Activated CD4-positive, alpha-beta T cell treated with anti-CD3 and anti-CD28 coated beads, Interleukin-2, amount 50 U/mL, for 16 hours (primary cell): ENCODE measurements at places on chromosomes 13 and 19.

- no peak for DNase-seq
These were observed 63.5 kb upstream of the SERP2 start for GRCh38 chr13:44309794-44310757.

GRCh38 chr13:78784014-78784750 is 125.2 kb upstream of the OBI1 start:
- DNase-seq: no peak

DNA sequence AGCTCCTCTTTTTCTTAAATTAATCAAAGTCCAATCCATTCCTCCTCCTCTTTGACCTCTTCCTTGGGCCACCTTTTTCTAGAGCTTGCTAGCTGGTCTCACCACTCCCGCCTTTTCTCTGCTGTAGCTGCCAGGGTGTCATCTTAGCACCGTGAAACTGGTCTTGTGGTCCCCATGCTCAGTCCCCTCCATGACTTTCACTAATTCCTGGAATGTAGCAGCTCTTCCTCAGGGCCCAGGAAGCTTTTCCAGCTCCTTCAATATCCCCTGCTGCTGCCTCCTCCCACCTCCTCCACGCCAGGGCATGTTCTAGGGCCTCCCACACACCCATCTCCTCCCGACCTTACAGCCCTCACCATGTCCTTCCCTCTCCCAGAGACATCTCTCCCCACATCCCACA is 222.2 kb downstream of the MYO16 start:
- no peak for DNase-seq

DNA sequence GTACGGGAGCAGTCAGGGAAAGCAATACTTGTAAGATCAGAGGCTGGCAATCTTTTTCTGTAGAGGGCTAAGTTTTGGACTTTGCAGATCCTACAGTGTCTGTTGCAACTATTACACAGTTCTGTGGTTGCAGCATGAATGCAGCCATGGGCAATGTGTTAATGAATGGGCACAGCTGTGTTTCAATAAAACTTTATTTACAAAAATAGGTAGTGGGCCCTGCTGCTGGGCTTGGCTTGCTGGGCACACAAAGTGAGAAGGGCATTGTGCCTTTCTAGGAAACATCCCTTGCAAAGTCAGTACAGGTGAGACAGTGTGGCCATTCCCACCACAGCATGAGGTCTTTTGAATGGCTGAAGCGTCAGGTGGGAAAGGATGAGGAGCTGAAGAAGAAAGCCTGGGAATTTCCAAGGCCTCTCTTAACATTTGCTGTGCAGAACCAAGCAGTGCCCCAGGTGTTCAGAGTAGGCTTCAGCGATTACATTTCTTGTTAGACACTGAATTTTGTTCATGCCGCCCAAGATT is 9.1 kb downstream of the KL start:
- no peak for DNase-seq

DNA sequence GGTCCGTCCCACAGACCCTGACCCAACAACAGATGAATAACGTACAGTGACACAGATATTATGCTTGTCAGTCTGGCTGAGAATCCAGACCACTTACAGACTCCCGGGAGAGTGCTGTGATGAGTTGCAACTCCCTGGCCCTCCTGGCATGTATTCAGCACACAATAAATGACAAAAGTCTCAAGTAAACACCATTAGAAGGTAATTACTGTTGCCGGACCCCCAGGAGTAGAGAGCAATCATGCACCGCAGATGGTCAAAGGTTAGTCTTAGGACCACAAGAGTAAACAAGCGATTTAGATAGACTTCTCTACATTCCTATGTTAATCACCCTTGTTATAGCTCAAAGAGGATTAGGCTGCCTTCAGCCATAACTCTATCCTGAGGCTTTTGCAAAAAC is 726.4 kb upstream of the GPC6 start:
- DNase-seq: no peak

- no peak for DNase-seq
These were observed 39.9 kb downstream of the MTMR6 start for GRCh38 chr13:25247360-25247759.

DNA sequence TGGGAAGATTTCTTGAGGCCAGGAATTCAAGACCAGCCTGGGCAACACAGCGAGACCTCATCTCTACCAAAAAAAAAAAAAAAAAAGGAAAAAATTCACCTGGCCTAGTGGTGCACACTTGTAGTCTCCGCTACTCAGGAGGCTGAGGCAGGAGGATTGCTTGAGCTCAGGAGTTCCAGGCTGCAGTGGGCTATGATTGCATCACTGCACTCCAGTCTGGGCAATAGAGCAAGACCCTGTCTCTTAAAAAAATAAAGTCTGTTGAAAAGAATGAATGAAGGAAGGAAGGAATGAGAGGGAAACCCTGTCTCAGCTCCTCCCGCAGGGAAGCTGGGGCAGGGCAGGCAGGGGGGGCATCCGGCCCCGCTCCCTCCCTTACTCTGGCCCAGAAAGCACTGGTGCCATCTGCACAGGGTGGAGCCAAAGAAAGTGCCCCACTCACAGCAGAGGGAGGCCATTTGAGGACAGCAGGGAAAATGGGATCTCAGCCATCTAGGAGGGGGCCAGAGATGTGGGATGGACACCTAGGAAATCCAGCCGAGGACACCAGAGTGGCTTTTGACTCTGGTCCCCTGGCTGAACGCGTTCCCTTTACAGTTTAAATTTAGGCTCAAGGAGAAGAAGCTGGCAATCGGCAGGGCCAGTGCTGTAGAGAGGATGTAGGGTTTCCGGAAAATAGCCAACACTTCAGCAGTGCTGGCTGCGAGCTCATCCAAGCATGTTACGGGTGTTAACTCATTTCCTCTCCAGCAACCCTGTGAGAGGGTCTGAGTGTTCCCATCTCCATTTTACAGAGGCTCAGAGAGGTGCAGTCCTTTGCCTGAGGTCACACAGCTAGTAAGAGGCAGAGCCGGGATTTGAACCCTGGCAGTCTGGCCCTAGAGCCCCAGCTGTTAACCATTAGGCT is 3.6 kb upstream of the HPN start:
- no peak for DNase-seq

GRCh38 chr13:79560954-79561353 is 80.0 kb downstream of the NDFIP2 start:
- no peak for DNase-seq

GRCh38 chr13:107395927-107396662 is 819.2 kb downstream of the LIG4 start:
- no peak for DNase-seq

GRCh38 chr13:108323031-108323430 is 53.5 kb downstream of the TNFSF13B start:
- DNase-seq: no peak

- no peak for DNase-seq
These were observed 26.0 kb upstream of the PEG3 start for GRCh38 chr19:56866538-56866937.

DNA sequence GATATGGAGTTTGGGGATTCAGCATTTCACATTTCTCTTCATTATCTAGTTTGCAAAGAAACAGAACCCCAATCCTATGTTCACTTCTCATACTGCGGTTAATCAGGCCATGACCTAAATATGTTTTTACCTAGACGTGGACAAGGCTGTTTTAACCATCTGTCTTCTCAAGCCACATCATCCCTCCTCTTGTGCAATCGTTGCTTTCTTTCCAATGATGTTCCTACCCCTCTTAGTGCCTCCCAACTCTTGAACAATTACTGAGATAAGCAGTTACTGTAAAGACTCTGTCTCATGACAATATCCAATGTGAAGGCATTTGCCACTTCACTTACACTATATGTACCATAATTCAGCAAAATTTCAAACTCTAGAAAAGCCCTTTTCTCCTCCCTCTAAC is 406.2 kb downstream of the LIG4 start:
- no peak for DNase-seq

GRCh38 chr13:87810391-87810801 is 139.2 kb downstream of the SLITRK5 start:
- DNase-seq: no peak

- no peak for DNase-seq
These were observed 27.0 kb downstream of the ZMYM5 start for GRCh38 chr13:19836472-19836871.

DNA sequence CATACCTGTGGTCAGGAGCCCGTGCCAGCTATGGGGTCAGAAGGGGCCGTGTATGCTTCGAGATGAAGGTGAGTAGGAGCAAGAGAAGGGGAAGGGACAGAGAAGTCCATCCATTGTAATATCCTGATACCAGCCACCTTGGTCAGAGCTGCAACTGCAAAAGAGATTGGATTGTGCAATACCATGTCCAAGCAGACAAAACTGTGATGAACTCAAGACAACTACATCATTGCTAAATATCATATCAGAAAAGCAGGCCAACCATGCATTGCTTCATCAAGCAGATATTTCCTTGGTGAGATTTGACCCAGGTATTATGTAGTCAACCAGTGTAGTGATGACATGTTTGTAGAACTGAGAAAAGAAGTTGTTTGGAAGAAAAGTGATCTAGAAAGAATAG is 12.1 kb downstream of the HNRNPUL1 start:
- DNase-seq: no peak

DNA sequence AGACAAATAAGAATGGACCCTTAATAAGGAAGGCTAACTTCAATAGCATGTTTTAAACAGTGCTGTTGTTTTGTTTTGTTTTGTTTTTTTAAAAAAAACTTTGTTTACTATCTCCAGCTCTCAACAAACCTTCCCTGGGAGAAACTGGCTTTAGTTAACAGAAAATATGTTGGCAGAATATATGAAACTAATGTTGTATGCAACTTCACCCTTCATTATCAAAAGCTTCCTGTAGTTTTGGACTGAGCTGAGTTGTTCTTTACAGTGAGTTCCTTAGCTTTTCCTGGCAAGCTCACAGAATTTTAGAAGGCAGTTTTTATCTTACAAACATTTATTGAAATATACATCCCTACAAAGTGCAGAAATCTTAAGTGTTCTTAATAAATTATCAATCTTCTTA is 2480.7 kb upstream of the PCDH20 start:
- DNase-seq: no peak

- DNase-seq: no peak
These were observed 24.1 kb downstream of the CLEC4M start for GRCh38 chr19:7787141-7787540.

- peak; percentile 54 for DNase-seq
These were observed 8.1 kb upstream of the SEMA6B start for GRCh38 chr19:4567584-4568071.

GRCh38 chr13:105937451-105937850 is 598.0 kb downstream of the EFNB2 start:
- DNase-seq: no peak

DNA sequence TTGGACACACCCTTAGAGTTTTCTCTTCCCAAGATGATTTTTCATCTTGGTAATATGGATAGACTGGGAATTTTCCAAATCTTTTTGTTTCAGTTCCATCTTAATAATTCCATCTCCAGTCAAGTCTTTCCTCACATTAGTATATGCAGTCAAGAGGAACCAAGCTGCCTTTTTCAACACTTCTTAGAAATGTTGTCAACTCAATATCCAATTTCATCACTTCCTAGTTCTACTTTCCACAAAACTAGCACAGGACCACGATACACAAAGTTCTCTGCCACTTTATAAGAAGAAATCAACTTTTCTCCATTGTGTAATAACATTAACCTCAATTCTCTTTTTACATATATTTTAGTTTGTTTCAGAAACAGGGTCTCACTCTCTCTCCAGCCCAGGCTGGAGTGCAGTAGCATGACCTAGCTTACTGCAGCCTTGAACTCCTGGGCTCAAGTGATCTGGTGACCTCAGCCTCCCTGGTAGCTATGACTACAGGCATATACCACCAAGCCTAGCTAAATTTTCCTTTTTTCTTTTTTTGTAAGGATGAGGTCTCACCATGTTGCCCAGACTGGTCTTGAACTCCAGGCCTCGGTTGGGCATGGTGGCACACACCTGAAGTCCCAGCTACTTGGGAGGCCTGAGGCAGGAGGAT is 15.5 kb downstream of the ZNF443 start:
- DNase-seq: no peak

DNA sequence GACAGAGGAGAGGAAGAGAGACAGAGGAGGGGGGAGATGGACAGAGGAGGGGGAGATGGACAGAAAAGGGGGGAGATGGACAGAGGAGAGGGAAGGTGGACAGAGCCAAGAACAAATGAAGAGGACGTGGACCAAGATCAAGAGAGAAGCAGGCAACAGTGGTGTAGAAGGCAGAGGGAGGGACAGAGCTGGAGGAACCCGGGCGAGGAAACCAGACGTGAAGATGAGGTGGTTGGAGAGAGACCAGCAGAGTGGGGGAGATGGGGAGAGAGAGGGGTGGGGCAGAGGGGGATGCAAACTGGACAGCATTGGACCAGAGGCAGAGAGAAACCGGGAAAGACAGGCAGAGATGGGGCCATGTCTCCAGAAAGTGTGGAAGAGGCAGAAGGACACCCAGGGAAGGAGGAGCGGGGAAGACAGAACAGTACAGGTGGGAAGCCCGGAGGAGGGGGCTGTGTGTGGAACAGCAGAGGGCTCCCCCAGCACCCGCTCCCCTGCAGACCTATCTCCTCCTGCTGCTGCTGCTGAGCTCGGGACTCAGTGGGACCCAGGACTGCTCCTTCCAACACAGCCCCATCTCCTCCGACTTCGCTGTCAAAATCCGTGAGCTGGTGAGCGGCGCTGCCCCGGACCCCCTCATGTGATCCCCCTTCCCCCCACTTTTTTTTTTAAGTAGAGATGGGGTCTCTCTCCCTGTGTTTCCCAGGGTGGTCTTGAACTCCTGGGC is 1.3 kb downstream of the FLT3LG start:
- DNase-seq: no peak

DNA sequence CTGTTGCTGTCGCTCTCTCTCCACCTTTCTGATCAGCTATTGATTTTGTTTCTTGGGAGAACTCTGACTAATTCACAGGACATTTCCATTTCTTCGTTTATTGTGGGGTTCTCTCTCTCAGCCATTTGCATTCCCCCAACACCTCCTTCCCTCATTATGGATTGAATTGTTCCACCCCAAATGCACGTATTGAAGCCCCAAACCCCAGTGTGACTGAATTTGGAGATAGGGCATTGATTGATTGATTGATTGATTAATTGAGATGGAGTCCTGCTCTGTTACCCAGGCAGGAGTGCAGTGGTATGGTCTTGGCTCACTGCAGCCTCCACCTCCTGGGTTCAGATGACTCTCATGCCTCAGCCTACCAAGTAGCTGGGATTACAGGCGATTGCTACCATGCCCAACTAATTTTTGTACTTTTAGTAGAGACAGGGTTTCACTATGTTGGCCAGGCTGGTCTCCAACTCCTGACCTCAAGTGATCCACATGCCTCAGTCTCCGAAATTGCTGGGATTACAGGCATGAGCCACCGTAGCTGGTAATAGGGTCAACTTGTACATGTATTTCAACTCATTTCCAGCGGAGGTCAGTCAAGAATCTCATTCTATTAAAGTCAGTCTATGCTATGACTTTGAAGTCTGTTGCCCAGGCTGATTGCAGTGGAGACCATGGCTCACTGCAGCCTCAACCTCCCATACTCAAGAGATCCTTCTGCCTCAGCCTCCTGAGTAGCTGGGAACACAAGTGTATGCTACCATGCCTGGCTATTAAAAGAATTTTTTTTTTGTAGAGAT is 13.6 kb downstream of the NFILZ start:
- no peak for DNase-seq

GRCh38 chr13:113507505-113508345 is 17.2 kb upstream of the DCUN1D2 start:
- no peak for DNase-seq

GRCh38 chr19:17394891-17395415 is 957 bp upstream of the CCDC194 start:
- DNase-seq: peak; percentile 90
